ENCODE measurements at places on chromosomes 7 and 10.

DNA sequence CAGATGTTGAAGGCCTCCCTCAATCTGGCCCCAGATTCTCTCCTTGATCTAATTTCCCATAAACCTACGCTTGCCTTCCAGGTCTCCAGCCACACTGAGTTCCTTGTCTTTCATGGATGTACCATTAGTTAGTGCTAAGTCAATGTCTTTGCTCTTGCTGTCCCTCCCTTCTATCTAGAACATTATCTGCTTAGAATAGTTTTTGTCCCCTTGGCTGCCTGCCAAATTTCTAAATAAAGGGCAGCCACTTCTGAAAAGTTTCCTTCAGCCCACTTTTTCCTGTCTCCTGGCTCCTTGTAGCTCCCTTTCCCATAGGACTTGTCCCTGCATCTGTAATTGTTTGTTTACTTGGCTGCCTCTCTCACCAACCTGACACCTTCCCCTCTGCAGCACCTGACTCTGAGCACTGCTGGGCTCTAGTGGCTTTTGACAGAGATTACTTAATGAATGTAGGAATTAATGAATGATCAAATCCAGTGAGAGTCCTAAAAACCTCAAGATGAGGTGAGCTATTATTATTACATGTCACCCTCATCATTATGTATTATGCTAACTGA lies 58.3 kb downstream of the CXCL12 start:
- DNase-seq = peak; percentile 39

GRCh38 chr10:72260976-72261783 lies 12.5 kb upstream of the DDIT4 start:
- no peak for DNase-seq

DNA sequence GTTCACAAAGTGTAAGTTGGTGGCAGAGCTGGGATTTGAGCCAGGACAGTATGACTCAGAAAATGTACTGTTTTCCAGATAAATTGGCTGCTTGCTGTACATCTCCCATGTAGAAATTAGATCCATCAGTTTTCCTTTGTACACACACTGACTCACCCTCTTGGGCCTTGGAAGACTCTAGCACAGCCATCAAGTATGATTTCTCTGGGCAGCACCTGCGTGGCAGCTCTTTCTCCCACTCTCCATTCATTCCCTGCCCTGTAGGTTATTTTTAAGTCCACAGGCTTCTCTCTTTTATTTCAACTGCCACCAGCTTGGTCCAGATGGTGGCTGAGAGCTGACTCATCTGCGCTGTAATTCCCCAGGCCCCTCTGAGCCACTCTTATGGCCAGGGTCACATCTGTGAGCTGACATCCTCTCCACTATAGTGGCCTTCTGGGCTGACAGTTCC lies 28.3 kb upstream of the SDK1 start:
- DNase-seq = no peak

GRCh38 chr10:43674553-43675210 lies 26.0 kb upstream of the ZNF32 start:
- no peak for DNase-seq

DNA sequence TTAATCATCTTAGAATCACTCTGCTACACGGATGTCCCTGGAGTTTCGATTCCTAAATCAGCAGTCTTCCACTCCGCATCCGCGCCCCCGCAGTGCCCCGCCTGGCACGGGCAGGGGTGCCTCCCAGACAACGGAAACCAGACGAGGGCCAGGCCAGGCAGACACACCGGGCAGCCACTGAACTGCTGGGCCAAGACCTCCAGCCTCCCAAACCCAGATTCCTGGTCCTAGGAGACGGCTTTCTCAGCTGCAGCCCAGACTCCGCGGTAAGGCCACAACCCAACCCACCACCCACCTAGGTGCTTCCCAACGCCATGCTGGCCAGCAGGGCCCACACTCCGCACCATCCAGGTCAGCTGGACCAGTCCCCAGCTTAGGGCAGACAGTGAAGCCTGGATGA lies 33.2 kb downstream of the MAD1L1 start:
- no peak for DNase-seq

- no peak for DNase-seq
Measured at GRCh38 chr10:71067098-71067740, 145.2 kb upstream of the UNC5B start.

DNA sequence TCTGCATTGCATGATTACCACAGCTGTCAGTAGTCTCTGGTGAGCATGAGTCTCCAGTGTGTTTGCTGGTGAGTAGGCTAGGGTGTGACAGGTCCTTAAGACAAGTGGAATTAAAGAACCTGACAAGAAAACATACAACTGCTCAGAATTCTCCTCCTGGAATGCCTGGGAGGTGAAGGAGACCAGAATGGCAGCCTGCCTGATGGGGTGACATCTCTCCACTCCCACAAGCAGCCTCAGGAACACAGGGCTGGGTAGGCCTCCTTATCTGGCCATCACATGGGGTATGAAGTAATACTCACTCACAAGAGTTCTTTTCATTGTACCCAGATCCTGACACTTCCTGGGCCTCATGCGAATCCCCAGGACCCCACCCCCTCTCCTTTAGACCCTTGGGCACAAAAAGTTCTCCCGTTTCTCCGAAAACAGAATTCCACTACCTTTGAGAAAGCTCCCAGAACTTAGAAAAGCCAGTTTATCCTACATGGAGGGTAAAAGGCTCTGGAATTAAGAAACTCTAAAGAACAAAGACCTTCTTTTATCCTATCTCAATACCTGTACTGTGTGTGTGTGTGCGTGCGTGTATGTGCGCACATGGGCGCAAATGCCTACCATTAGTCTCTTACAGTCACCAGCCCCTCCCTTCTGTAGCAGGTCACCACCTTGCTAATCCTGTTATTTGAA lies 33.4 kb upstream of the C1GALT1 start:
- peak; percentile 49 for DNase-seq

- DNase-seq = peak; percentile 18
Measured at GRCh38 chr7:50724526-50725520, 57.9 kb downstream of the GRB10 start.

DNA sequence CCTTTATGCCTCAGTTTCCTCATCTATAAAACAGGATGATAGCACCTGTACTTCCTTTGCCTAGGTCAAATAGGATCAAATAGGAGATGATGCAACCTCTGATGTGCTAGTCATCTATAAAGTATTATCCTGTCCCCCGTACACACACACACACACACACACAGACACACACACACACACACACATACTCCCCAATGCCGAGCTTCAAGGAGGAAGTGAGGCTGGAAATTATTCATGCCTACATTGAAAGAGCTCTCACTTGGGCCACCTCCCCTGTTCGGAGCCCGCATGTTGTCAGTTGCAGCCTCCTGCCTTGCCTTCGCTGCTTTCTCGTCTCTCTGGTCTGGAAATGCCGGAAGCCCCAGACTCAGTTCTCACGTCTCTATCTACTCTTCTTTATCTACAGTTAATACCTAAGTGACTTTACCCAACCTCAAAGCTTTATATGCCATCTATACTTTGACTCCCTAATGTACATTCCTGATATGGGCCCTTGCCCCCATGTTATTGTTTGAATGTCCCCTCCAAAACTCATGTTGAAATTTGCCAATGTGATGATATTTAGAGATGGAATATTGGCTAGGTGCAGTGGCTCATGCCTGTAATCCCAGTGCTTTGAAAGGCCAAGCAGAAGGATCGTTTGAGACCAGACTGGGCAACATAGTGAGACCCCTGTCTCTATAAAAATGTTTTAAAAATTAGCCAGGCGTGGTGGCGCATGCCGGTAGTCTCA lies 6.9 kb upstream of the UBE2H start:
- no peak for DNase-seq
